Left hindlimb (tissue), 1 donor: ENCODE measurements at places on chromosomes 4 and X.

GRCh38 chr4:87834401-87834800 is 1.6 kb downstream of the MEPE start:
- no peak for DNase-seq

GRCh38 chr4:99572527-99573240 is 1.9 kb upstream of the MTTP start:
- DNase-seq, result no peak

GRCh38 chr4:41655177-41655576 is 93.3 kb downstream of the PHOX2B start:
- DNase-seq, result no peak

DNA sequence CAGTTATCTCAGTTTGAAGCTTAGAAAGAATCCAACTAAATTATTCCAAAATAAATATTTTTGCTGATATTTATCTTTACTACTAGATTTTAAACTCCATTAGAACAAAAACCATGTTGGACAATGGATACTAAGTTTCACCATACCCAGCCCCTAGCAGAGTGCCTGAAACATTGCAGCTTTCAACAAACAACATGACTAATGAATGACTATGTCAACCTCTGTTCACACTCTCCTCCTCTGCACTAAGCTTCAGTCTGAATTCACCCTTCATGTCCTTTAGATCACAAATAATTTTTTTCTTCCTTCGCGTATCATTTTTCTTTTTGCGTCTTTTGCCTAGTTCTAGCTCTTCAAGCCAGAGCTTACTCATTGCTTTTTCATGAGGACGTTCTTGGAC is 315.2 kb downstream of the PCDH10 start:
- no peak for DNase-seq

GRCh38 chr4:7640136-7640535 is 205.4 kb upstream of the PSAPL1 start:
- DNase-seq, result no peak

GRCh38 chr4:137076908-137077307 is 455.4 kb downstream of the PCDH18 start:
- no peak for DNase-seq

DNA sequence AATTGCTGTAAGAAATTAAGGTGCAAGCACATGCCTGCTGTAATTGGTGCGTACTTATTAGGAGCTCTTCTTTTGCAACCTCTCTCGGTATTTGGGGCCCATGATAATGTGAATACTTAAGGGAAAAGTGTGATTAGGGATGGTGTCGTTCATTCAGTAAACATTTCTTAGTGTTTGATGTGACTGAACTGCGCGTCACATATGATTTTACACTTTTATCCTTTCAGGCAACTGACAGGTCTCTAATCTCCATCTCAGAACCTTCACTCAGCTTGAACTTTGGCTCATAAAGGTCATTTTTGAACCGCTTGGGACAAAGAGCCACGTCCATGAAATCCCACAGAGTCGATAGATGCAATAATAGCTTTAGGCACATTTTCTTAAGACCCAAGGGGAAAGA is 612.1 kb upstream of the PITX2 start:
- no peak for DNase-seq

GRCh38 chr4:67886281-67886680 is 2.5 kb upstream of the TMPRSS11D start:
- DNase-seq, result no peak

DNA sequence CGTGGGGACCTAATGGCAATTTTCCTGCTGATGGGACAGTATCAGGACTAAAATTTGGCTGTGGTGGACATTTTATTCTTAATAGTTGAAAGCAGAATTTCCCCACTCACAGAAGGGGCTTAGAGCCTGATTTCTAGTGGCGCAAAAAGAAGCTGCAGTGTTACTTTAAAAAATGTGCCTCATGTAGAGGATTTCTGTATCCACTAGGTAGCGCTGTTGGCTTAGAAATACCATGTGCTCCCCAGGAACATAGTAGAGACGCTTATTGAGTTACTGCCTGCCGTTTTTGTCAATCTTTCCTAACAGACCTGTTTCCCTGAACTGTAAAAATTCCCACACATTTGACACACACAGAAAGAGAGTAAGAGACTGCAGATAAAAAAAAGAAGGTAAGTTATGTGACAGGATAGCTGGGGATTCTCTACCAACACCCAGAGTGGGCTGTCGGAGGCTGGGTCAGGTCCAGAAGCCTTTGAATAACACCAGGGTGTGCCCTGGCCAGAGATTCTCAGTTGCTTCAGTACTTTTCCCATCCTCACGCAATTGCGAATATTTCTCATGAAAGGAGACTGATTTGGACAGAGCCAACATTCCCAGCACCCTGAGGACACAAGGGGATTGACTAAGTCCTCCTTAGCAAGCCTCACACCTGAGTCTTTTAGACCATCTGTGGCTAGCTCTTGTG is 88.4 kb downstream of the ZXDA start:
- DNase-seq, result no peak

- DNase-seq, result no peak
Measured at GRCh38 chr4:184417802-184418511, 56.4 kb downstream of the IRF2 start.

DNA sequence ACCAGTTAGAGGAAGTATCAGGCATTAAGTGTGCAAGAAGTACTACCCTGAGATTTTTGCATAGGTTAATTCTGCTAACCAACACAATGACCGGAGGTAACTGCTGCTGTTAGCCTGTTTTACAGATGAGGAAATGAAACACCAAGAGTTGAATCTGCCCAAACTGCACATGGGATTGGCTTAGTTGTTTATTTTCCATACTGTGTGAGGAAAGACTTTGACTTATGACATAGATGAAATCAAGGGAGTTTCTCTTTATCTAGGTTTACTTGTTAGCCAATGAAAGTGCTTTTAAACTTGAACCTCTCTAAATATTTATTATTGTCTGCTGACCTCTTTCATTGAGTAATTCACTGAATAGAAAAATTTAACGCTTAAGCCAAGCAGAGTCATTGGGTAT is 10.3 kb downstream of the GUCY1B1 start:
- no peak for DNase-seq

DNA sequence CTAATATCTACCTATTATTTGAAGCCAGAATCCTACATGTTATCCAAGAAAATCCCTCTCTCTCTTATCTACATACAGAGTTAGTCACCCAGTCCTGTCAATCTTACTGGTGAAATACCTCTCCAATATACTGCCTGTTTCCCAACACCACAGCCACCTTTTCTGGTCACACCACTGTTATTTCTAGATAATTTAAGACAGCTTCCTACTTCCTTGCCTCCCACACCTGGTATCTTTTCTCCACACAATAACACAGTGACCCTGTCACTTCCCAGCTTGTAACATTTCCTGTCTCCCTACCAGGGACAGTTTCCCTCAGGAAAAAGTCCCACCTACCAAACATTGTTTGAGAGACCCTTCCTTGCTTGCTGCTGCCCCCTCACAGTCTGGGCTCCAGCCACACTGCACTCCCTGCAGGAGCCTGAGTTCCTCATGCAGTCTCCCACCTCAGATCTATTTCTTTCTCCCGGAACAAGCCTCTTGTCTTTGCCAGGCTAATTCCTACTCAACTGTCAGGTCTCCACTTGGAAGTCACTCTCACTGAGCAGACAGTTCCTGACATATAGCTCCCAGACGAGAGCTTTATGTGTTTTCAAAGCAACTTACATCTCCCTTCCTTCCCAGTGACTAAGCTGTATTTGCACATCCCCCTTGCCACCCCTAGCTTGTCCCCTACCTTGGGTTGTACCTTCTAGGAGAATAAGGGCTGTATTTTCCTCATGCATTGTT is 73.6 kb upstream of the QRFPR start:
- DNase-seq, result no peak

DNA sequence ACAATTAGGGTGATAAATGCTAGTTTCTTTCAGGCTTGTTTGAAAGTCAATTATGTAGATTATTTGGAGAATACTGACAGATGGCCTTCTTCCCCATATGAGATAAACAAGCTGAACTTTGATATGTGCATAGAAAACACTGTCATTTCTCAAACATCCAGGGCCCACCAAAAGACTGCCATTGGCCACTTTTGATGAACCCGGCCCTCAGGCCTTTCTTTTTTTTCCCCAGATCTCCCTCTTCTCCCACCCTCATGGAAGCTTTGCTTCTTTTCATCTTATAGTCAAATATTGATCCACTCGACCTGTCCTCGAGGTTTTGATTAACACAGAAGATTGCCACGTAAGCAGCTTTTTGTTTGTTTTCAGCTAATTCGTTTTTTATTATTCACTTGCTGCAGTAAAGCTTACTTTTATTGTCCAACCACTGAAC is 377.4 kb downstream of the SMARCA1 start:
- DNase-seq, result no peak

DNA sequence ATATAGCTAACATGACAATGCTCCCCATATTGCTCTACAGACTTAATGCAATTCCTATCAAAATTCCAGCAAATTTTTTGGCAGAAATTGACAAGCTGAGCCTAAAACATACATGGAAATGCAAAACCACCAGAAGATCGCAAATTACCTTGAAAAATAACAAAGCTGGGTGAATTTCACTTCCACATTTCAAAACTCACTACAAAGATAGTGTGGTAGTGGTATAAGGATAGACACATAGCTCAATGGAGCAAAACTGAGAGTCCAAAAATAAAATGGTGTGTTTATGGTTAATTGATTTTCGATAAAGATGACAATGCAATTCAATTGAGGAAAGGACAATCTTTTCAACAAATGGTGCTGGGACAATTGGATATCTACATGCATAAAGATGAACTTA is 65.8 kb downstream of the SLC9A7 start:
- DNase-seq, result no peak

DNA sequence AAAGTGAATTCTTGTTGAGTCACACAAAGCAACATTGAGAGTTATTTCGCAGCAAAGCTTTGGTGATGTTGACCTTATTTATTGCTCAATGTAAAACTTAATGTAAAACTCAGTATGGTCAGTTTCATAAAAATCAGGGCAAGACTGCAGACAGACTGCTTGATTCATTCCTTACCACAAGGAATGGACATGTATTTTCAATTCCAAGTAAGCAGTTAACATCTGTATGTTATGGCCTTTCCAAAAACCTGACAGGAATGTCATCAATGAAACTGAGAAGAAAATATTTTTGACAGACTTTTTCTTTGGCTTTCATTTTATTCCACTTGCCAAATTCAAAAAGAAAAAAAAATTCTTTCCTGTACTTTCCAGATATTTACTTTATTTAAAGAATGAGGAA is 488.3 kb downstream of the ANKRD50 start:
- DNase-seq, result no peak

DNA sequence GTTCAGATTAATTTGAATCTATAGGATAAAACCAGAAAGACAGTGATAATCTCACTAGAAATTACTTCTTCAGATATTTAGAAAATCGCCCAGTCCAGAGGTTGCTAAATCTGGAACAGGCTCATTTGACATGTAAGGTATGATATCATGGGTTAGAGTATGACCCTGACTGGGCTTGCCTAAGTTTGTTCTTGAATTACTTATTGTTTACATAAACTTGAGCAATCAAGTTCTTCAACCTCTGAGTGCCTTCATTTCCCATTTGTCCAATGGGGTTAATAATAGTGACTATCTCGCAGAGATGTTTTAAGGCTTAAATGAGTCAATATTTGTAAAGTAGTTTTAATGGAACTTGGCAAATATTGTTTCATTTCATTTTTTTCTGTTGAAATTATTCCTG is 1947.6 kb upstream of the IGFBP7 start:
- no peak for DNase-seq

- no peak for DNase-seq
Measured at GRCh38 chr4:151950993-151951670, 190.3 kb upstream of the GATB start.

DNA sequence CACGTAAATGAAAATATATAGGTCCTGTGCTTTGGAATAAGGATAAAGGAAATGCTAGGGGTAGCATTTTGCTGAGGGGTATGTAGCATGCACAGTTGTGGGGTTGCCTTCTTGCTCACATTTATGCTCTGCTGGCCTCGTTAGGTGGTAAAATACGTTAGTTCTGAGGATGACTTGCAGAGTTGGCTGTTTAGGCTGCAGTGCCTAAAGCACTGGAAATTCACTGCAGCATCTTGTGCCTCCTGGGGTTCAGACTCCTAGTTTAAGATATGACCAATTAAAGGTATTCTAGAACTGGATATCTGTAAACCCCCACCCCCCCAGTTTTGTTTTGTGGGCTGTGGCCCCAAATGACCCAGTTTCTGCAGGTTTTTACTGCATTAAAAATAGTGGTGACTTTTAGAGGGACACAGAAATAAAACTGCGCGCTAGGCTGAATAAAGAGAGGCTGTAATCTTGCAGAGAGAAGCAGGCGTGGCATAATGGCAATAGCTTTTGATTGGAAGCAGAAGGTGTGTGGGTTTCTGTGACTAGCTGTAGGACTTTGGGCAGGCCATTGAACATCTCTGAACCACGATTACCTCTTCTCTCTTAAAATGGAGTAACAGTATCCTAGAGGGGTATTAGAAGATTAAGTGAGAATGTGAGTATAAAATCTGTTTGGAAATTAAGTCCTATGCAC is 79.3 kb downstream of the REPS2 start:
- DNase-seq, result no peak

DNA sequence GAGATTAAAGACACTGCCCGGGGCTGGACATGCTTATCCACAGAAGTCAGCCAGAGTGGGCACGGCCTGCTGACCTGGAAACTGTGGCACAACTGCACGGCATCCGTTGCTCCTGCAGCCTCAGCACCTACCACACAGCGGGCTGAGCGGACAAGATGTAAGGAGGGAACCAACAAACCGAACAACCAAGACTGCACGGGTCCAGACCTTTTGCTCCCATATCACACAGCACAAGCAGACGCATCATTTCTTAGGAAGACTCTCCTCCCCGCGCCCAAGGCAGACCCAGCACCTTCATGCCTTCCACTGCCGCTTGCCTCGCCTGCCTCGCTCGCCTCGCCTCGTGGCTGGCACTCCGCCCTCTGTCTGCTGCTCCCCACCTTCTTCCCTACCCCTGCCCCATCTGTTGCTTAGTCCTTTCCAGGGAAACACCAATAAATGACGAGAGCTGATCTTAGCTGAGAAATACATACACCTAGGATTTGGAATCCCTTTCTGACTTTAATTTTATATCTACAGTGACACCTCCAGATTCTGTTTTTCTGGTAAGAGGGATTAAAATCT is 79.0 kb downstream of the AFAP1 start:
- no peak for DNase-seq

DNA sequence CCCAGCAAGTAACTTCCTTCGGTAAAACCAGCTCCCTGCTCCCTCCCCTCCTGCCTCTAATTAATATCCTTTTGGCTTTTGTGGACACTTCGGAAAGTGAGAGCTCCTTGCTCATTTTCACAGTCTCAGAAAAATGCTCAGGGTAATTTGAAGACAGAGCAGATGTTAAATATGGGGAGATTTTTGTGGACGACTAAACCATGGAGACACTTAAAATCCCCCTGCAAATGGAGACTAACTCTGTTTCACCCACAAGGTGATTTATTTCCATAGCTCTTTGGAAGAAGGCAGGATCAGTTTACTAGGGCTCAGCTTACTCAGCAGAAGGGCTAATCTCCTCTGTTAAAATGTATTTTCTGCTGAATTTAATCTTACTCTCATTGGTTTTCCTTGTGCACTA is 12.2 kb upstream of the AMOT start:
- DNase-seq, result no peak
